ENCODE measurements at places on chromosomes 3 and 15. TPM values are rescaled to one million over a fixed set of nuclear protein-coding genes. Genes with fewer than 3 reads are reported as not detected.

DNA sequence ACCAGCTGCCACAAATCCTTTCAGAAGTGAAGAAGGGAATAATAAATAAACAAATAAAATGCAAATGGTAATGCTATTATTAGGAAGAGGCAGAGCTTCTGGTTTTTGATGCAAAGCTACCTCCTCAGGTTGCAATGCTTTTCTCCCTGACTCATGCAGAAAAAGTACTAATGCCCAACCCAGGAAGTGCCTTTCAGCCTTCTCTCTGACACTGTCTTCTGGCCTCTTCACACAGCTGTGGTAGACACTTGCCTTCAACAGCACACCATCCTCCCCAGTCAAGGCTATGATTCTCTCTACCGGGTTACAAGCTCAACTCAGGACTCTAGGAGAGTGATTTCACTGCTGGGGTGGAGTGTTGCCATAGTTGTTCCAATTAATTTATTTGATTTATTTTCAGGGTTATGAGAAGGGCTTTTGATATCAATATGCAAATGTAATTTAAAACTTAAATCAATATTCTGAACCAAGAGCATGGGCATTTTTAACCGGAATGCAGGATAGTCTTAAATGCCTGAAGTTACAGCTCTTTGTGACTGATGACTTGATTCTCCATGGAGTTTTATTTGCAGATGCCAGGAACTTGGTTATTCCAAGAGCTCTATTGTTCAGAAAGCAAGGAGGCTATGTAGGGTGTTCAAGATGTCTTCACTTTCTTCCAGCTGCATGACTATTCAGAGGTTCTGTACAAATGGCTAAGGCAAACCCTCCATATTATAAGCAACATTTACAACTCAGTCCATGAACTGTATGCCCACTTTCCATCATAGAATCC, 27.1 kb upstream of the GALNT15 start:
- DNase-seq, result no peak

DNA sequence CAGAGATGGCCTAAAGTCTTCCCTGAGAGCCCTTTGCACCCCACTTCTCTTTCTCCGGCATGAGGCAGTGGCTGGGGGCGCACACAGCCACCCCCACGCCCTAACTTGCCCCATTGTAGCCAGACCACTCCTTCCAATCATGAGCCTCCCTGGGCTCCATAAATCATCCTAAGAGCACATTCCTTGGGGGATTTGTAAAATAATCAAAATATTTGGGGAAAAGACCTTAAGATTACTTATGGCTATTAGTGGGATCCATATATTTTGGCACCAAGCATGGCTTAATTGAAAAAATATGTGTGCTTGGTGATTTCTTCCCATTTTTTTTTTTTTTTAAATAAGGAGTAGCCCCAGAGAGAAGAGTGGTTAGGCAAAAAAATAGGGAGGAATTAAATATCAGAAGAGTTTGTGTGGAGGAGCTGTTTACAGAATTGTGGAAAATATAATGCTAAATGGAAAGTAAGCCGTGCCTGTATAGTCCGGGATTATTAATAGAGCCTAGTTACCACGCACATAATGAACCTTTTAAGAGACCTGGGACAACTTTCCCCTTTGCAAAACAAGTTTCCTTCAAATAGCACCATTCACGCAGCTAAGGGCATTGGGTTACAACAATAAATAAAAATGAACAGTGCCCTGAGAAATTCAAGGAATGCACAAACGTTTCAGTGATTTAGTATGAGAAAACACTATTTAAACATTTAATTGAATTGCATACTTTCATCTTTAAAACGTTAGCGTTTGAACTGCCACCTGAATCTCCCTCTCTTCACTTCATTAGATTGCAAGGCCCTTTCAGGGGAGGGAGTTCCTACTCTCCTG, 46.1 kb downstream of the SMAD6 start:
- DNase-seq, result peak; percentile 71

- no peak for DNase-seq
Measured at GRCh38 chr3:123347205-123347604, 101.7 kb downstream of the ADCY5 start.

DNA sequence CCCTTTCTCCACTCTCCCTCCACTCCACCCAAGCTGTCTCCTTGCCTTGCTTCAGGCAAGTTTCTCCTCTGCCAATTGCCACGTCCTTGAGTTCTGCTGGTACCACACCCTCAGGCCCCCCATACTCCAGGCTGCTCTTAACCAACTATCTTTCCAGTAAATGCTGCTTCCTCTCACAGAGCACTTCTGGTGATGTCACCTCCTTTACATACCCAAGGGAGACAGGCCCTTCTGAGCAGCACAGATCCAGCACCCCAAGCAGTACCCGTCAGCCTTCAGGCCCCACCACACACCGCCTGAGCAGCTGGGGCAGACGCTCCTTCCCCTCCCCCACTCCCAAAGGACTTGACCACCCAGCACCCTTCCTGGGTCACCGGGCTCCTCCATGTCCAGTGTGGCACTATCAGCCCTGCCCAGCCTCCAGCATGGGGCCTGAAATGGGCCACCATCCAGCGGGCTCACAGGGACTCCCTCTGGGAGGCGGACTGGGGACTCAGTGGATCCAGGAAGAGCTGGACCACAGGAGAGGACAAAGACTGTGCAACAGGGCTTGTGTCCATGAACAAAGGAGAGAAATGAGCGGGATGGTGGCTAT, 50.2 kb downstream of the KLF15 start:
- no peak for DNase-seq

GRCh38 chr3:44659015-44659414, 10.5 kb downstream of the ZNF35 start:
- DNase-seq, result no peak

- no peak for DNase-seq
Measured at GRCh38 chr15:67175643-67176071, 78.8 kb downstream of the AAGAB start.

GRCh38 chr3:97822359-97822775, 556 bp downstream of the CRYBG3 start:
- peak; percentile 45 for DNase-seq

Gene CISH
- polyA plus RNA-seq, result 30.8 TPM

Gene CHRNA5
- 5.5 TPM for polyA plus RNA-seq
